ENCODE measurements at places on chromosomes 7 and 10.
A peak's percentile ranks its signal among the peaks of the same experiment; 100 is the strongest.

DNA sequence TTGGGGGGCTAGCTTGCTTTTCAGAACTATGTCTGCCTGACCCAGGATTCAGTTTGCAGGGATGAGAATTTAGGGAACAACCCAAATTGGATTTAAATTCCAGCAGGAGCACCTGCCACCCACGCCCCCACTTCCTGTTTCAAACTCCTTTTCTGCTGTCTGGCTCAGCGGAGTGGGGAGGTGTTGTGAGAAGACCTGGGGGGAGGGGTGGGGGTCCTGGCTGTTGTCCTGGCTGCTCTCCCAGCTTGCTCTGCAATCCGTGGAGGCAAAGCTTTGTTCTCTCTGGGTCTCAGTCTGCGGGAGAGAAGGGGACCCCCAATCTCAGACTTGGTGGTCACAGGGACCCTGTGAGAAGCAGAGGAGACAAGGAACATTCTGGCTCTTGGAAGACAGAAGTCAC lies 799 bp downstream of the KCNK18 start:
- no peak for DNase-seq

- DNase-seq: no peak
Observed at GRCh38 chr10:127040756-127041155, 135.5 kb downstream of the DOCK1 start.

- no peak for DNase-seq
Observed at GRCh38 chr7:100888988-100889750, at the start of gene UFSP1. UFSP1 (minus strand) TSS chr7:100889715; CDS start chr7:100889271, 444 bp downstream.

DNA sequence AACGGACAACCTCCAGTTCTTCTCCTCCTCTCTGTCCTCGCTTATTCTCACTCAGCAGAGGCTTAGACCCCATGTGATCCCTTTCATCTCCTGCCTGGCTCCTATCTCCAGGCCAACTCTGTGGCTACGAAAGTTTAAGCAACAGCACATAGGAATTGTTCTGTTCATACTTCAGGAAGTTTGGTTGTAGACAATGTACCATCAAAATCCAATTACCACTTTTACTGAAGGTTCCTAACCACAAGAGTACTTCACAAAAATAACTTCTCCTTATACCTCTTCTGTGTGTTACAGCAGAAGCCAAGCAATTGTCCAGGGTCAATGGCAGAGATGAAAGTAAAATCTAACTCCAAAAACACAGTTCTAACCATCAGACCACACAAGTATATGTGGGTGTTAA lies 80.0 kb downstream of the SLC25A13 start:
- DNase-seq: no peak

GRCh38 chr7:22039670-22040069 lies 94.0 kb upstream of the CDCA7L start:
- no peak for DNase-seq

GRCh38 chr10:129982825-129983224 lies 18.8 kb upstream of the EBF3 start:
- no peak for DNase-seq

DNA sequence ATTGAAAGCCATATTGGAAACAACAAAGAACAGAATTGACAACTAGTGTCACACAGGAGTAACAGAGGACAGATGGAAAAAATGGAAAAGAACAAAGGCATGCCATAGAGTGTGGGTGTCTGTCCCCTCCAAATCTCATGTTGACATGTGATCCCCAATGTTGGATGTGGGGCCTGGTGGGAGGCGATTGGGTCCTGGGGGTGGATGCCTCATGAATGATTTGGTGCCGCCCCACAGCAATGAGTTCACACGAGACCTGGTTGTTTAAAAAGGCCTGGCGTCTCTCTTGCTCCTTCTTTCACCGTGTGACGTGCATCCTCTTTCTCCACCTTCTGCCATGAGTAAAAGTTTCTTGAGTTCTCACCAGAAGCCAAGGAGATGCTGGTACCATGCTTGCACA lies 87.4 kb upstream of the GPR26 start:
- DNase-seq: no peak

DNA sequence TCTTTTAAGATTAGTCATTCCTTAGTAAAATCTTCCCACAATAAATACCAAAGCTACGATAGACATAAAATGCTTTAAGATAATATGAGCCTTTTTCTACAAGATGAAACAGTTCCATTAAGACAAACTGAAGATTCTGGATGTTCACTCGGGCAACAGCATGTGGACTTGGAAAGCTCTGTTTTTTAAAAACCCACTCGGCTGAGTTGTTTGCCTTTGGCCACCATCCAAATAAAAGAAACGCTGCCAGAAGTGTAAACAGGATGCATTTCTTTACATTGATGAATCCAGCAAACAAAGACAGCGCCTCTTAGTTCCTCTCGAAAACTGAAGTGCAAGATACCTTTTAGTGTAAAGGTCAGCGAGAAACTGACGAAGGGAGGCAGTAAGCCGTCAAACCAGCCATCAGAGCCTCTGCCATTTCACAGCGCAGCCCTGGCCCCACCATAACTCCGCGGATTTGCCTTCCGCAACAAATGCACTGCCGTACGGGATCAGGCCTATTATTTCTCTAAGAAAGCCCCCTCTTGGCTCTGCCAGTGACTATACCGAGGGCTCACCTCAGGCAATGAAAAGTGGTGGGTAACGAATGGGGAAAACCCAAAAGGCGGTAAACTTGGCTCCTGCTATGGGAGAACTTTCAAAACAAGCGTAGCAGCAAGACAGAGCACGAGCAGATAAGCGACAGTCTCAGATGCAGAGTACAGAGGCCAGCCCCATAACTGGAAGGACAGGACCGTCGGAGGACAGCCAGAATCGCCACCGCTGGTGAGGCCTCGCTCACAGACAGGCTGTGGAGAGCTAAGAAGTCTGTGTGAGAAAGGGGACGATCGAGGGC lies 41.4 kb downstream of the GNA12 start:
- no peak for DNase-seq

GRCh38 chr10:30915146-30915545 lies 116.5 kb downstream of the ZNF438 start:
- DNase-seq: no peak

GRCh38 chr10:128116851-128117615 lies 9.2 kb downstream of the MKI67 start:
- DNase-seq: no peak

GRCh38 chr7:19235680-19236079 lies 90.5 kb upstream of the FERD3L start:
- DNase-seq: no peak

GRCh38 chr7:20194343-20194995 lies 22.7 kb downstream of the MACC1 start:
- no peak for DNase-seq

DNA sequence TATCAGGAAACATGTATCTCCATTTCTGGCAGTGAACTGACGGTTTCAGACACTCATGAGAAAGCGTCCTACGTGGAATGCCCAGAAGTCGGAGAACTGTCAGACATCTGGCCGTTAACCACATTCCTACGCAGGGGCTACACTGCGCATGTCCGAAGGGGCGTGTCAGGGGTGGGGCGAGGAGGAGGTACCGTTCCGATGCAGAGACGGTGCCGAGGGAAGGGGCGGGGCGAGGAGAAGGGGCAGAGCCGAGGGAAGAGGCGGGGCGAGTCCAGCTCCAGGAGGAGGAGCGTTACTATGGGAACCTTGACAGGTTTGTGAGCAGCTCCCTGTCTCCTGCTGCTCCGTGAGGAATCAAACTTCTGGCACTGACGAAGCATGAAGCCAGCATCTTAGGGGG lies 366.9 kb upstream of the NUPR2 start:
- DNase-seq: no peak

DNA sequence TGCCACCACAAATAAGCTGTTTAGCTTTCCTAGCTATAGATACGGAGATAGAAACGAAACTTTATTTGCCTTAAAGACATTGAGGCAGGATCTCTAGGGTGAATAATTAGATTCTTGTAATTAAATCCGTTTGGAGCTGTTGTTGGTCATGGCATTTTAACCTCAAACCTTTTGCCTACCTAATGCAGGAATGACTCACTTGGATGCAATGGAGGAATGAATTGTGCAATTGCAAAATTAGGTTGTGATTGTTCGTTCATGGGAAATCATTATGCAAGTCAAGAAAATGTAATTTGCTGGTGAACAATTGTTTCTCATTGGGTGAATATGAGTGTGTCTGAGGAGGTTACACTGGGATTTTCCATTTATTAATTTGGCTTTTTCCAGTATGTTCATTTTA lies 703.5 kb downstream of the GATA3 start:
- no peak for DNase-seq

DNA sequence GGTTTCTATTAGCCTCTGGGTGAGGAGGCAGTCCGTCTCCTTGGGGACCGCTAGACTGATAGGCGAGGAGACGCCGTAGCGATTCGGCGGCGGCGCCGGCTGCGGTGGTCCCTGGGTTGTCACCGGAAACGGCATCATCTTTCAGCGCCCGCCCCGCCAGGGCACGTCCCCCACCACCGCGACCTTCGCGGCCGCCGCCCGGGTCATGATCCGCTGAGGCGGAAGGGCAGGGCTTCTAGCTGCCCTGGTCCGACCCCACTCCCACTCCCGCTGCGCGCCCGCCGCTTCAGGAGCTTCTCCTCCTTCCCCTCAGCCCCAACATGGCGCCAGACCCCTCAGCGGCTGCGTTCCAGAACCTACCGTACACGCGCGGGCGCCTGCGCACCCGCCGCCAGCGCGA lies at the start of gene PAPOLB:
Gene PAPOLB, minus strand, starts transcription at position 358 of the 400 bp plus-strand sequence. Its CDS starts 220 bp downstream, at position 138.
- DNase-seq: peak; percentile 22

- DNase-seq: no peak
Observed at GRCh38 chr10:108014145-108014901, 849.8 kb upstream of the SORCS1 start.

DNA sequence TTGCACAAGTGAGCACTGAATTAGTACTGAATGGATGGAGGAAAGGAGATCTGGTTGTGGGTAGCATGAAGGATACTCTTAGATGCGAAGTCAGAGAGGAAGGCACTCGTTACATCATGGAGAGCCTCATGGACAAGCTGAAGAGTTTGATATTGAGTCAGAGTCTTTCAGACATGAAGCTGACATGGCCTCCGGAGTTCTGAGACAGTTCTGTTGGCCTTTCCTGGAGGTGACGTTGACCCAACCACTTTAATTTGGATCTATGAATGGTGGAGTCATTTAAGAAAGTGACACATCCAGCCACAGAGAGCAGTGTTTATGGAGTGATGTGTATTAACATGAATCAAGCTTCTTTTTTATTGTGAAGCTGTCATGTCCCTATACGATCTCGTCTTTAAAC lies 286.3 kb upstream of the CDC14C start:
- no peak for DNase-seq

Measured in CD4-positive, alpha-beta T cell treated with Interleukin-12 subunit alpha and Interleukin-12 subunit beta, for 1 hour (primary cell).